ENCODE measurements at places on chromosomes 2 and 18.
A peak's percentile ranks its signal among the peaks of the same experiment; 100 is the strongest.

- no peak for DNase-seq
Observed at GRCh38 chr2:105039559-105039958, 1.7 kb downstream of the MRPS9 start.

DNA sequence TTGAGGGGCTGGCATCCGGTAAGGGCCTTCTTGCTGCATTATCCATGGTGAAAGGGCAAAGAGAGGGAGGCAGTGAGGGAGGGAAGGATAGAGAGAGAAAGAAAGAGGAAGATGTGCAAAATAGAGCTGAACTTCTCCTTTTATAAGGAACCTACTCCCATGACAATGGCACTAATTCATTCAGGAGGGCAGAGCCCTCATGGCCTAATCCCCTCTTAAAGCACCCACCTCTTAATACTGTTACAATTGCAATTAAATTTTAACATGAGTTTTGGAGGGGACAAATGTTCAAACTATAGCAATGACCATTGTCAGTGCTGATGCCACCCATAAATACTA, 60.2 kb downstream of the CXCR4 start:
- DNase-seq, result no peak

GRCh38 chr18:35159782-35160181, 81.1 kb upstream of the ZNF397 start:
- no peak for DNase-seq

DNA sequence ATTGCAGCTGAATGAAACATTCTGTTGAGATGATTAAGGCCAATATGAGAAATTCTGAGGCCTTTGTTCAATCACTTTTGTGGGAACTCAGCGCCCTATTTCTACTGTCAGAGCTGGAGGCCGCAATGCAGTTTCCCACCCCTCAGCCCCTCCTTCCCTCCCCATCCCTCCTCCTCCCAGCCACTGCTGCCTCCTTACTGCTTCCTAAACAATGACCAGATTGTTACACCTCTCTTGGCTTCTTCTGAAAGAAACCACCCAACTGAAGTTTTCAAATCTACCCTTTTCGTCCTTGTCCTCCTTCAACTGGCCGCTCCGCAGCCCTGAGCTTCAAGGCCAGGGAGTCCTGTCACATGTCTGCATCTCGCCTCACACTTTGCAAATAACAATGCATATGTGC, 36.7 kb upstream of the MAPK4 start:
- no peak for DNase-seq

GRCh38 chr2:185472574-185472973, 266.0 kb upstream of the FSIP2 start:
- DNase-seq, result no peak

GRCh38 chr18:71942433-71942832, 601.7 kb downstream of the CBLN2 start:
- no peak for DNase-seq

DNA sequence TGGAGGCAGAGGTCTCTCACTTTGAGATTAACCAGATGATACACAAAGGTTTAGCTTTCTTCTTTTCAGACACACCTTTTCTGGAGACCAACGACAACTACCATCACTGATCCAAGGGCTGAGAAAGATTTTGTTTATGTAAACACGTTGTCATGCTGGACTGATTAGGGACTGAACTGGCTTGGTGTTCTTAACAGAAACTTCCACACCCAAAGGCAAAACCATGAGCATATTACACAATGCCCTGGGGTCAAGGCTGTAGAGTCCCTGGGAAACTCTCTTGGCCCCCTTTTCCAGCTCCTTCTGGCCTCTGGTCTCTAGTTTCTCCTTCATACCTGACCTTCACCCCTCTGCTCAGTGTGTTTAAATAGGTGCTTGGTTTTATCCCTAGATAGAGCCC, 447.0 kb upstream of the TCF4 start:
- DNase-seq, result no peak

- DNase-seq, result no peak
Observed at GRCh38 chr2:18584608-18584954, 4.8 kb downstream of the NT5C1B start.

DNA sequence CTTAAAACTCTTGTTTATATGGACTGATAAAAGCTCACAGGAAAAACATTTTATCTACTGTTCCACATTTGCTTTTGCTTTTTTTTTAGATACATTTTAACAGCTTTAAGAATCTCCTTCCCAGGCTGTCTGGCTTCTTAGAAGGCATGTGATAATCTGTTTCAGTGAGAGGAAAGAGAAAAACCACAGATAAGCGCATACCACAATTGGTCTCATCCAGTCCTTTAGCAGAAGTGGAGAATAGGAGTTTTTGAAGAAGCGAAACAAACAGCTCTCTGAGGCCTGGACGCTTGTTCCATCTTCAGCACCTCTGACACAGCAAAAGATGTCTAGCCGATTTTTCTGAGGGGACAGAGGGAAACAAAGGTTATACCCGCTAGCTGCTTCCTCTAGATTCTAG, 37.6 kb downstream of the RMC1 start:
- no peak for DNase-seq

DNA sequence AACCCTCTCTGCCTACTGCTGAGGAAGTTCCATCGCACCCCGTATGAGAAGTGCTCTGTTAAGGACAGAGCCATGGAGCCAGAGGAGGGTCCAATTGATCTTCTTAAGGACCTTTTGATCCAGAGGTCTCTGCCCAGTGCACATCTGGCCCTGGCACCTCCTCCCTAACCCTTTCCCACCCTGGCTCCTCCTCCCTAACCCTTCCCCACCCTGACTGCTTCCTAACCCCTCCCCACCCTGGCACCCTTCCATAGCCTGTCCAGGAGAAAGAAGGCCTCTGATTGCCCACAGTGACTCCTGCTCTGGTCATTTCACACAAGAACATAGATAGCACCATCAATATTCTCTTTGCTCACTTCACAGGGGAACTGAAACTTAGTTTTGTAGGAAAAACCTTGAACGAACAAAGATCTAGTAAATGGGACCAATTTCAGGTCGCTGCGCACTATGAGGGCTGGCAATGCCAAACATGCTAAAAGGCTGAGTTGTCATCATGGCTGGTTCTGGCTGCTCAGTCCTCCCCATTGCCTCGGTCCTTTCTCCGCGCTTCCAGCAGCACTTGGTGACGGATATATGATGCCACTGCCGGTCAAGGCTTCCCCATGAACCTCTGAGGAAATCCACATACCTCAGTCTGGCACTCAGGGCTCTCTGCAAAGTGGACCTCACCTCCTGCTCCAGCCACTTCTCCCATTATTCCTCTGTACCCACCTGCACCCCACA, 49.2 kb downstream of the PKDCC start:
- DNase-seq, result no peak

GRCh38 chr2:101105654-101106053, 45.5 kb downstream of the TBC1D8 start:
- DNase-seq, result no peak

DNA sequence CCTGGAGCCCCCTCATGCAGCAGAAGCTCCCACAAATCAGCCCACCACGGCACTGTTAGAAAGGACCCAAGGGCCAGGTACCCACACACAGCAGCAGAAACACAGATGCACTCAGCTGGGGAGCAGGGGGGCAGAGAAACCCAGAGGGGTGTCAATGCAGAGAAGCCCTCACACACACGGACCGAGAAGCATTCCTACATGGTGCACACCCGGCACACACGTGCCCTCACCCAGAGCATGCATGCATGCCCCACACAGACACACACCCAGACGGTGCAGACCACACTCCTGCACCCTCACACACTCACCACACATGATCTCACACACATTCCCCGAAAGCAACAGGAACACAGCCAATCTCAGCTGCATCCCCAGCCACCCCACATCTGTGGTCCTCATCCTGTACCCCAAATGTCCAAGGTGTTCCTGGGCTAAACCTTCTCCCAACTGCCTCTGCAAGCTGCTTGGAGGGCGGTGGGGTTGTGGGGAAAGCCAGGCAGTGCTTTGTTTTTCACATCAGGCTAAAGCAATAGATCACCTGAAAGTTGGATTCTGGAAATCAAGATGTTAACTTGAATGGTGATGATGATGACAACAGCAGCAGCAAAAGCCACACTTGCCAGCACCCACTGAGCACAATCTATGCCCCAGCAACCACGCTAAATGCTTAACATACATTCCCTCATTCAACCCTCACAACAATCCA, 102.3 kb downstream of the ZFP36L2 start:
- peak; percentile 48 for DNase-seq

GRCh38 chr18:2049986-2050385, 521.3 kb downstream of the METTL4 start:
- DNase-seq, result no peak

- no peak for DNase-seq
Observed at GRCh38 chr2:24233321-24233720, 58.5 kb downstream of the FAM228A start.

- DNase-seq, result no peak
Observed at GRCh38 chr2:207884127-207884526, 114.4 kb upstream of the FZD5 start.

DNA sequence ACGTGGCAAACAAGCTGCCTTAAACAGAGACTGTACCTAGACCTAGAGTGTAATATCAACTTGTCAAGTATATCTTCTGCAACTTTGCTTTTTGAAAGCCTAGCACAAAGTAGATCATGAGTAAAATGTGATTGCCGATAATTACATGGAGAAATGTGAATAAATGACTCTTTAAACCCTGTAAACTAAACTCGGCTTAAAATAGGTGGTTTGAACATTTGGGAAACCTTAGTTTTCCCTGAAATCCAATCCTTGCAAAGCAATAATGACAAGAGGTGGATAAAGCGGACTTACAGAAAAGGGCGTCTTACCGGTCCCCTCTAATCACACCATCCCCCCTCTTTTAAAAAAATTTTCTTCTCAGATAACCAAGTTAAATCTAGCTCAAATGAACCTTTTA, 549 bp upstream of the PSMD14 start:
- no peak for DNase-seq

DNA sequence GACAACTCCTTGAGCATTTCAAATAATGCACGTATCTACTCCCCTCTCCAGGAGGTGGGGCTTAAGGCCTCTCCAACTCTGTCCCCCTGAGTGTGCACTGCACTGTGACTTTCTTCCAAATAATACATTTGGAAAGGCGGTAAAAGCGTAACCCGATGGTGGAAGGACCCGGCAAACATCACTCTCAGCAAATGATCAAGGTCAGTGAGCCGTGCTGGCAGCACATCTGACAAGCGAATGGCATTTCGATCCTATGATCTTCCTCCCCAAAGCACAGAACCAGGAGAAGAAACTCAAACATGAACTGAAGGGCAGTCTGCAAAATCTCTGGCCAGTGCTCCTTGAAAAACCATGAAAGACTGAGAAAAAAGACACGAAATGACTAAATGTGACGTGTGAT, 208.7 kb downstream of the TWIST2 start:
- DNase-seq, result no peak

DNA sequence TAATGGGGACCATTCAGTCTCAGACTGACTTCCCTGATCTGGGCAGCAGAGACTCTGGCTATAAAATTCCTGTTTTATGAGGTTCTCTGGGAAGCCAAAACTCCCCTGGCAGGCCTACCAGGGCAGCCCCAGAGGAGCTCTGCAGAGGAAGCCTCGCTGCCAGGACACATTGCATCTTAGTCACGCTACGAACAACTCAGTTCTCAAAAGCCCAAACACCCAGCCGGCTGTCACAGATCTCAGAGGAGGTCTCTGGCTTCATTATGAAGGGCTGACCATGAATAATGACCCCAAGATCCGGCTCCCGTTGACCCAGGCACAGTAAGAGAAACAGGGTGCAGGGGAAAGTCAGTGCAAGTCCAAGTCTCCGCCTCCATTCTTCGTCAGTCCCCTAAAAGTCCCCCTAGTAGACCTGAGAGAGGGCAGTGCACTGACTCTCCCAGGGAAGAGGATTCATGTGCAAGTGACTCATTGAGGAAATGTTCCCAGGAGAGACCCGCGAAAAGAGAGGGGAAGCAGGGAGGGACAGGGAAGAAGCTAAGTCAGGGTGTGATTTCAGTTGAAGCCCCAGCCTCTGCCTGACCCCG, 212.3 kb downstream of the CYP26B1 start:
- DNase-seq, result peak; percentile 93

DNA sequence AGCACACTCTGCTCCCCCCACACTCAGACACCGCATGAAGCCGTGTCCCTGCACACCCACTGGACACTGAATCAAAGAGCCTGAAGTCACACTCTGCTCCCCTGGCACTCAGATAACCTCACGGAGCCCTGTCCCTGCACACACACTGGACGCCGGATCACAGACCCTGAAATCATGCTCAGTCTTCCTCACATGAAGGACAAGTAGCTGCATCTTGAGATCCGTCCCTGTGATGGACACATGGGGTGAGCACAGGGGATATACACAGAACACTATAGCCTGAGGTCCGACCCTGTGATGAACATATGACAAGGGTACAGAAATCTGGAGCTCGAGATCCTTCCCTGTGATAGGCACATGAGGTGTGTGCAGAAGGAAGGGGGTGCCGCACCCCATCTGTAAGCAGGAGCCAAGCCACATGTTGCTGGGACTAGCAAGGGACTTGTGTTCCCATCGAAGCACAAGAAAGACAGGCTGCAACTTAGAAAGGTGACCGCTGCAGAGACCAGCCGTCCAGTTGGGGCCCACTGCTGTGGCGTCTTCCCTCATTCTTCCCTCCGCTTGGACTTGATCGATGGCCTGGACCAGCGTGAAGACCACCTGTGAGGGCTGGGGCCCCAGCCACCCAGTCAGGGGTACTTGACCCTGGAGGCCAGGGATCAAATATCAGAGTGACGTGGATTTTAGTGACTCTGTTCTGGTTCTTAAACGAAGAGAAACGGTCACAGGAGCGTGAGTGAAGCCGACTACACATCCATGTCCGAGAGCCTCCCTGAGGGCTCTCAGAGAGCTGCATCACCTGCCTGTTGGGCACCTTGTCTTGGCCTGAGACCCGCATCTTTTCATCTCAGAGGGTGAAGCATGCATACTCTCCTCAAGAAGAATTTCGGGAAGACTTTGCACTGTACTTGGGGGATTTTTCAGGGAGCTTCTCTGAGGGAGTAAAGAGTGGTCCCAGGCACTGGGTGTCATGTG, 391.7 kb upstream of the SALL3 start:
- DNase-seq, result no peak

DNA sequence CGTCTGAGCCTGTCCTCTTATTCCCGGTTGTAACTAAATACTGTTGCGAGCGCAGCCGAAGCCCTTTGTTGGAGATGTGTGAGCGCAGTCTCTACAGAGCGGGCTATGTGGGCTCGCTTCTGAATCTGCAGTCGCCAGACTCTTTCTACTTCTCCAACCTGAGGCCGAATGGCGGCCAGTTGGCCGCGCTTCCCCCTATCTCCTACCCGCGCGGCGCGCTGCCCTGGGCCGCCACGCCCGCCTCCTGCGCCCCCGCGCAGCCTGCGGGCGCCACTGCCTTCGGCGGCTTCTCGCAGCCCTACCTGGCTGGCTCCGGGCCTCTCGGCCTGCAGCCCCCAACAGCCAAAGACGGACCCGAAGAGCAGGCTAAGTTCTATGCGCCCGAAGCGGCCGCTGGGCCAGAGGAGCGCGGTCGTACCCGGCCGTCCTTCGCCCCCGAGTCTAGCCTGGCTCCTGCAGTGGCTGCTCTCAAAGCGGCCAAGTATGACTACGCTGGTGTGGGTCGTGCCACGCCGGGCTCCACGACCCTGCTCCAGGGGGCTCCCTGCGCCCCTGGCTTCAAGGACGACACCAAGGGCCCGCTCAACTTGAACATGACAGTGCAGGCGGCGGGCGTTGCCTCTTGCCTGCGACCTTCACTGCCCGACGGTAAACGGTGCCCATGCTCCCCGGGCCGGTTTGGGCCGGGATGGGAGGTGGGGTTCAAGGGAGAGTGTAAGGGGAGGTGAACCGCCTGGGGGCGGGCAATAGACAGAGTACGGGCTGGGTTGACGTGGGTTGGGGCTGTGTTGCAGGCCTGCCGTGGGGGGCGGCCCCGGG, at the start of gene HOXD12:
TSS of gene HOXD12 (plus strand) at position 68 of the 819 bp plus-strand sequence. CDS start at position 75, 7 bp downstream.
- DNase-seq, result no peak
